CD4-positive, alpha-beta T cell treated with Interleukin-15 for 4 hours (primary cell): ENCODE measurements at places on chromosomes 2 and 18.

- DNase-seq, result peak; percentile 3
These were observed 119.9 kb upstream of the NDUFV2 start for GRCh38 chr18:8982416-8983183.

- DNase-seq, result peak; percentile 8
These were observed 106.6 kb upstream of the STON1 start for GRCh38 chr2:48423376-48423775.

DNA sequence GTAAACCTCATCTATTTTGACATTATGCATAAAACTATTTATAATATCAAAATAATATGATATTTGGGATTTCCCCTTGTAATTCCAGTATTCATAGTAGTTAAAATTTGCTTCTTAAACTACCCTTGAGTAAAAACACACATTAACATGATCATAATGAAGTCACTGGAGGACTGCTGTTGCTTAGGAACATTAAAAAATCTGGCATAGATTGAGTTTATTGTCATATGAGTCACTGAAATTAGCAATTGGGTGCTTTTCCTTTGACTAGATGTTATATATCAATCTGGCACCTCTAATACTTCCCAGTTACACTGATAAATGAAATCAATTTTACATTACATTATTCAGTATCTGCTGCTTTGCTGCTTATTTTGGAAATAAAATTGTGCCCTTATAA, 57.0 kb upstream of the ZC3H15 start:
- DNase-seq, result no peak

GRCh38 chr2:156229724-156230362, 102.7 kb downstream of the NR4A2 start:
- no peak for DNase-seq

DNA sequence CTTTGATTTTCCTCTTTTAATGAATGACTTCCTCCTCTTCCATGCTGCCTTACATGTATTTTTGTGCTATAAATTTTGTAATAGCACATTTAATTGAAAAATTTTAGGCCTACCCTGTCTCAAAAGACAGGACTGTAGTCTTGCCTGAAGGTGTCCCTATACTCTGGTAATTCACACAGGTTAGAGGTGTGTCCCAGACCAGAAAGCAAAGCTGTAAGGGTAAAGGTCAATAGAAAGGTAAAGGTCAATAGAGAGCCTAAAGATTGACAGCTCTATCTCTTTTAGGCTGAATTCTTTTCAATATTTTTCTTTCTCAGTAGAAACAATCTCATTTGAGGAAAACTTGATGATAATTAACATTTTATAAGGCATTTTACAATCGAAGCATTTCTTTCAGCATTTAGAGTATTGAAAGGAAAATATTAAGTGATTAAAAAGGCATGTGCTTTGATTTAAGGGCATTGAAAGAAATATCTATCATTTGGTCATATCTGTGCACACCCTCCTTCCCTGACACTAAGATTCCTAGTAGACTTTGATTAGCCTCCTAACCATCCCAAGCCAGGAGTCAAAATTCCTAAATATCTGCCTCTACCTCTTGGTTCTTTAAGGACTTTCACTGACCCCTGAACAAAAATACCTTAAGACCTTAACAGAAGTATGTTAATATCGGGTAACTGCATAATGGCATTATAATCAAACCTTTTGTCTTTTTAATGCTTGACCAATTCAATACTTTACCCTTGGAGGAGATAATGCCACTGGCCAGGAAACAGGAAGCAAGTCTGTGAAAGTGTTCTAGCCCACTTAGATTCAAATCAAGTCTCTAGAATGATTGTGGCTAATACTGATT, 161.8 kb upstream of the DTNA start:
- no peak for DNase-seq

DNA sequence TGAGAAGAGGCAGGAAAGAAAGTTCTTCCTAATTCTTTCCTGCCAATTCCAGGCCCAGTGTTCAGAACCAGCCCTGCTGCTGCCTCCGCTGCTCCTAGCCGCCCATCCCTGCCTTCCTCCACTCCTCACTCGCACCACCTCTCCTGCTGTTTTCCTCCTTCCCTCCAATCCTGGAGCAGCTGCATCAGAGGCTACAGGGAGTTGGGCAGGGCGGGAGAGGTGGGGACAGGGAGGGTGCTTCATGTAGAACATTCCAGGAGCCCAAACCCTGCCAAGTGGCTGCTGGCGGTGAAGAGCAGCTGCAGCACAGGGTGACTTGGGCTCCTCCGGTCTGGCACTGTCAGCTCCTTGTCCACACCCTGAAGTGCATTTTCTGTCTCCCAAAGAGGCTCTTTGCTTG, 176.3 kb downstream of the TNS1 start:
- DNase-seq, result no peak

- DNase-seq, result no peak
These were observed 3.3 kb downstream of the GPR39 start for GRCh38 chr2:132419941-132420340.

- no peak for DNase-seq
These were observed 2068.9 kb upstream of the PIK3C3 start for GRCh38 chr18:39886136-39886535.

DNA sequence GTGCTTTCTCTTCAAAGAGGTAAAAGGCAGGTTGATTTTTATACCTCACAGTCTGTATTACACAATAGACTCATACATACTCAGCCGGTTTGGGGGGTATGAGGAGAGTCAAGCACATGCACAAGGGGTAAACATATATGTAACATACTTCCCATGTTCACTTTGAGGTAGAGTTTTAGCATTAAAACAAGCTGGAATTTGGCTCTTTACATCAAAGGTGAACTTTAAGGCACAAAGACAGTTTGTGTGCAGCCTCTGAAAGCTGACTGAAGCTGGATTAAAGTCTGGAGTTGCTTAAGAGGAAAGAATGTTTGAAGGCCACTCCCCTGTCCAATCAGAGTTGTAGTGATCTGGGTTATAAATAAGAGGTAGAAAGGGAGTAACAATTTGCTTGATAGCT, 282.0 kb downstream of the DPP10 start:
- no peak for DNase-seq

DNA sequence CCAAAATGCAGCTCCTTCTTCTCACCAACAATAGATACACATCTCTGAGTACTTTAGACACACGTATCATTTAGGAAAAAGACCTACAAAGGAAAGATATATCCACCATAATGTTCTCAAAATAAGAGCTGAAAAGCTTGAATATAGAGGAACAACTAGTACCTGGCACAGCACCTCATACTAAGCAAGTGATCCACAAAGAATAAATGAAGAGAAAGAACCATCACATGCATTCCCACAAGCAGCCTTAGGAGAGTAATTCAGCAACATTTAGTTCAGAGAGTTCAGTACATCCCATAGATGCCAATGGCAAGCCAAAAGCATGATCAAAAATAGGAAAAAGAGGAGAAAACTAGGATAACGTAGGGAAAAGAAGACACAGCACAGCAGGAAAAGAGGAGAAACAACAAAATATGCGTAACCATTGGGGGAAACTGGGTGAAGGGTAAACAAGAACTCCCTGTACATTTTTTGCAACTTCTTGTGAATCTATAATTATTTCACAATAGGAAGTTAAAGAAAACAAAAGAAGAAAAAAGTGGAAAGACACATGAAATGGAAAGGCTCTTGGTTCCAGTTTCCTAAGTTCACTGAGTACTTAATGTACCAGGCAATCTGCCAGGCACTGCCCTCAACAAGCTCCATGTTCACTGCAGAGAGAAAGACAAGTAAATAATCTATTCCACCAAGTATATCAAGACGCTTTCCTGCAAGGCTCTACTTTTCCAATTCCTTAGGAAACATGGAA, 22.3 kb downstream of the CLASP1 start:
- DNase-seq, result no peak

DNA sequence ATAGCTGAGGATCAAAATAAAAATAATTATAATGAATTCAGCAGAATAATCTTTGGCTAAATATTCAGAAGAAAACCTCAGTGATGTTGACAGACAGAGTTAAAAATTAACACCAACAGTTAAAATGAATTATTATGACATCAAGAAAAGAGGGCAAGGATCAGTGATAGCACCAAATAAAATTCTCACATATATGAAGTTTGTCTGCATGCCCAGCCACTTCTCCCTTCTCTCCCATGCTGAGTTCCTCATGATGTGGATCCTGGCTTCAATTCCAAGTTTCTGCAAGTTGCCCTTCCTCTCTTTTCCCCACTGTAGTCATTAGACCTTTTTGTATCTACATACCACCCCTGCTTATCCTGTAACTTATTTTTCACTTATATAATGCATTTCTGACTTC, 6.8 kb downstream of the STRADB start:
- no peak for DNase-seq

GRCh38 chr2:177533253-177533652, 140.7 kb downstream of the AGPS start:
- DNase-seq, result no peak
